ENCODE measurements at places on chromosomes 7 and 10.

- no peak for DNase-seq
Measured at GRCh38 chr10:78656417-78657162, 412.2 kb upstream of the ZMIZ1 start.

DNA sequence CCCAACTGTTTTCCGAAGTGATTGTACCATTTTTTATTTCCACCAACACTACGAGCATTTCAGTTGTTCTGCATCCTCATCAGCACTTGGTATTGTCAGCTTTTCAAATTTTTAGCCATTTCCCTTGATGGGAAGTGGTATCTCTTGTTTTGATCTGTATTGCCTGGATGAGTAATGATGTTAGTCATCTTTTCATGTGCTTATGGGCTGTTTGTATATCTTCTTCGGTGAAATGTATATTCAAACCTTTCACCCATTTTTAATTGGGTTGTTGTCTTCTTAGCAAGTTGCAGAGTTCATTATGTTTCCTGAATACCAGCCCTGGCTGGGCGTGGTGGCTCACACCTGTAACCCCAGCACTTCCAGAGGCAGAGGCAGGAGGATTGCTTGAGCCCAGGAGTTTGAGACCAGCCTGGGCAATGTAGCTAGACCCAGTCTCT, 22.1 kb downstream of the CLIP2 start:
- DNase-seq: no peak

DNA sequence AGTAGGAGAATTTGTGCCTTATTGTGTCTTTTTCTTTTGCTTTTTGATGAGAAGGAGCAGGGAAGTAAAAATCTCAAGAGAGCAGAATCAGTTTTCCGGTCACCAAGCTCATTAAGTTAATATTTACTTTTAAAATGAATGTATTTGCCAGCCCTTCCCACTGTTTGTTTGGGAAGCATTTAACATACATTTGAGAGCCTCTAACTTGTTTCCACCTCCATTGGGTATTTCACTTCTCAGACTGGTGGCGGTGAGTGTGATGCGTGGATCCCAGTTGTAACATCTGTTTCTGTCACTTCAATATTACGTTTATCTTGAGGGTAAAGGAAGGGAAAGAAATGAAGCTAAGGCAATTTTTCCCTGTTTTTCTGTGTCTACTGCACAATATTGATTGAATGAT, 22.8 kb downstream of the CDK14 start:
- no peak for DNase-seq

DNA sequence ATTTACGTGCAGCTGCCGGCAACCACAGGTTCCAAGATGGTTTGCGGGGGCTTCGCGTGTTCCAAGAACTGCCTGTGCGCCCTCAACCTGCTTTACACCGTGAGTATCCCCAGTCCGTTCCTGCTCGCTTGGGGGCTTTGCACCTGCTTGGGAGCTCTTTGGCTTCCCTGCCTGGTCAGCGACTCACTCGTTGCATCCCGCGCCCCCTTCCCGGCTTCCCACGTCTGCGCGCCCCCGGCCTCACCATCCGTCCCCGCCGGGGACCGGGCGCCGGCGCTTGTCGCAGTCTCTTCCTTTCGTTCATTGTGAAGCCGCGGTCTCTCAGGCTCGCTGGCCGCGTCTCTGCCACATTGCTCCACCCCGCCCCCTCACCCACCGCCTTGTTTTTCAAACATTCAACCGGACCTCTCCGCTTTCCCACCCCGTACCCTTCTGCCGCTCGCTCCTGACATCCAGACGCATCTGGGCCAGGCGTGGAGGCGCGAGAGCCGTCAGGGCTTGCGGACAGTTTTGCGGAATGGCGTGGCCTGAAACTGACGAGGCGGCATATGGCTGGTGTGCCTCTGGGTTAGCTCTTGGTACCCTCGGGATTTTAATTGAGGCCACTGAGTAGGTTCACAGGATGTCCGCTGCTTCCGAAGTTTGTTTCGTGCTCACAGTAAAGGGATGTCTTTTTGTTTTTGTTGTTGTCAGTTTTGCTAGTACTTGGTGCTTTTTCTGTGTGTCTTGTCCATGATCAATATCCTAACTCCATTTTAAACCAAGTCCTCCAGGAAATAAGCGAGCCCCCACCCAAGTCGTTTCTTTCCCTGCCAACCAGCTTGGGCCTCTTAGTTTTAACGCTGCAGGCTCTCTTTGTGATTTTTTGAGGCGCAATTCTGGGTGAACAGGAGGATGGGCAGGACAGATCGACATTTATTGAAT, 639 bp downstream of the TSPAN13 start:
- DNase-seq: peak; percentile 30

GRCh38 chr10:62996925-62997324, 136.2 kb upstream of the NRBF2 start:
- DNase-seq: no peak

- no peak for DNase-seq
Measured at GRCh38 chr10:42871823-42872222, 89.2 kb downstream of the BMS1 start.

GRCh38 chr10:28459453-28460144, 73.3 kb upstream of the WAC start:
- DNase-seq: no peak

GRCh38 chr7:113936982-113937381, 18.2 kb upstream of the PPP1R3A start:
- no peak for DNase-seq

GRCh38 chr7:44188480-44189225, 586 bp downstream of the GCK start:
- DNase-seq: no peak

DNA sequence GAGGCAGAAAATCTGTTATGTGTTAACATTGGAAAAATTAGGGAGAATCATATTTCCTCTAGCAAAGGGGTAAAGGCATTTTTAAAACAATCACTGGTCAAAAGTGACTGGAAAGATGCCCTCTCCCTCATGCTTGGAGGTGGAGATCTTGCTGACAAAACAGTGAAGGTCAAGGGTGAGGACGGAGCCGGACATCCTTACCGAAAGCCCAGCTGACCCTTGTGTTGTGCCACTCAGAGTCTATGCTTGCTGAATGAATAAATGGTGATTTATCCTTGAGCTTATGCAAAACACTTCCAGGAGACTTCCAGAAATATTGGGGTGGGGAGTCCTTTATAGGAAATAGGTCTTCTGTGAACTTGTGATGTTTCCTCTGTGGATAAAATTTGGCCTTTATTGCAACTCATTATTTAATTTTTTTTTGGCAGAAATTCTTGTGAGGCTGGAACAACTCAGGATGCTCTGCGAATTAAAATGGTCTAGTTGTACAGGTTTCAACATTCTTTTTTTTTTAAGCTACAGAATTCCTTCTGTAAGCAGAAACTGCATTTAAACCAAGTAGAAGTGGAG, 28.3 kb upstream of the ELMO1 start:
- no peak for DNase-seq

- DNase-seq: no peak
Measured at GRCh38 chr10:70595566-70596016, 7.0 kb downstream of the PRF1 start.

DNA sequence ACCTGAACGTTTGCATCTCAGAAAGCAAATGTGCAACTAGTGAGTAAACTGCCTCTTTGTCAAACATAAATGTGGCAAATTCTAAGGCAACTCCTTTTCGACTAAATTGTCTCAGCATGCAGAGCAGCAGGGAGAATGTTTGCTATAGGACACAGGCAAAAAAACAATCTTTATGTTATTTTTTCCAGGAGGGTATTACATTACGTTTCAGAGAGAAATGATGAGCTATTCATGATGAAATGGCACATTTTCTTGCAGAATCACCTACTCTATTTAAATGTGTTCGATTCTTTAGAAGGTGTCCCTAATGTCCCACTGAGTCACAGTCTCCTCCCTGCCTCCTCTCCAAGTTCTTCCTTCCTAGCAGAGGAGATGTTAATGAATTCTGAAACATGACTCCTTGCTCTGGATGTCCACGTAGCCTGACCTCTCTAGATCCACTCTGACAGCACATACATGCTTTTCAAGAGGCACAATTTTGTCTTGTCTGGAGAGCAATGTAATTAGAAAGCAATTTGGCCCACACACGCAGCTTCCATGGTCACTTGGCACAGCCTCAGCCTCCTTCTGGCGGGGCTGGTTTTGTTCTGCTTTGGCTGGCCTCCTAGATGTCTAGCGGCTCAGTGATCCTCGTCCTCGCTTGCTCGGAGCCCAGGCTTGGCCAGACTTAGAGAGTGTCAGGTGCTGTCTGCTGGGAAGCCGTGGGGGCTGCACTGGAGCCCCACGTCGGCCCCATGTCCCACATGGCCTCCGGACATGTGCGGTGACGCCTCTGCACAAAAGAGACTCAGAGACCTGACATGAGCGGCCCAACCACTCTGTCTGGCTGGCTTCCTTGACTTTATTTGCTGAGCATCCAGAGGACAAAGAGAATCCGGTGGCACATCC, 125.7 kb upstream of the ZNF438 start:
- peak; percentile 88 for DNase-seq

- DNase-seq: peak; percentile 89
Measured at GRCh38 chr7:128783143-128783861, 7.7 kb upstream of the OPN1SW start.

GRCh38 chr7:92623544-92623943, 33.4 kb upstream of the FAM133B start:
- DNase-seq: no peak

GRCh38 chr10:76543655-76544054, 1094.0 kb downstream of the KCNMA1 start:
- DNase-seq: peak; percentile 25

- DNase-seq: no peak
Measured at GRCh38 chr10:78290131-78290750, 256.6 kb downstream of the RPS24 start.

GRCh38 chr10:3231951-3232730, 59.6 kb upstream of the PITRM1 start:
- peak; percentile 87 for DNase-seq

DNA sequence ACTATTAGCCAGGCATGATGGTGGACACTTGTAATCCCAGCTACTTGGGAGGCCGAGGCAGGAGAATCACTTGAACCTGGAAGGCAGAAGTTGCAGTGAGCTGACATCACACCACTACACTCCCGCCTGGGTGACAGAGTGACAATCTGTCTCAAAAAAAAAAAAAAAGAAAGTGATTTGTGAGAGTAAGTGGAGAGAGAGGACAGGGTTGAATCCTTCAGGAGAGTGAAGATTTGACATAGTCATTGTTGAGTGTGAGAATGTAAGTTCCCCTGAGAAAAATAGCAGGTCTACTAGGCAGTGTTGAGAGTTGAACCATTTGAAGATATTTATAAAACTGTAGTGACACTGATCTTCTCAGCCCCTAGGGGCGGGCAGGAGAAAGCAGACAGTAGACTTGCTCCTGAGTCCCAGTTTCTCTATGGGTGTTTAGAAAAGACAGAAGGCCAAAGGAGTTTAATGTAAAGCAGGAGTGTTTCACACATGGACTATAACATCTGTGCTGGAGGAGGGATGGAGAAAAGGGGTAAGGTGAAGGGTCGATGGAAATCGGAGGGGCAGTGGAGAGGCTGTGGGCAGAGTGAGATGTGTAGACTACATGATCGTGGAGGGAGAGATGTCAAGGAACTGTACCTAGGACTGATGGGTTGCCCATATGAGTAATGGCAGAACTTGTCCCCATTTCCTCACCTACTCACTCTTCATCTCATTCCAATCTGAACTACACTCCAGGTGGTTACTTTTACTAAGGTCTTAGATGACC, 13.7 kb upstream of the LAMB4 start:
- DNase-seq: no peak

- no peak for DNase-seq
Measured at GRCh38 chr7:131546583-131547141, 9.8 kb downstream of the PODXL start.

- DNase-seq: peak; percentile 92
Measured at GRCh38 chr10:93496322-93497041, at the start of gene CEP55. CEP55 (plus strand) TSS chr10:93496612; CDS start chr10:93500052, 3,440 bp downstream.

DNA sequence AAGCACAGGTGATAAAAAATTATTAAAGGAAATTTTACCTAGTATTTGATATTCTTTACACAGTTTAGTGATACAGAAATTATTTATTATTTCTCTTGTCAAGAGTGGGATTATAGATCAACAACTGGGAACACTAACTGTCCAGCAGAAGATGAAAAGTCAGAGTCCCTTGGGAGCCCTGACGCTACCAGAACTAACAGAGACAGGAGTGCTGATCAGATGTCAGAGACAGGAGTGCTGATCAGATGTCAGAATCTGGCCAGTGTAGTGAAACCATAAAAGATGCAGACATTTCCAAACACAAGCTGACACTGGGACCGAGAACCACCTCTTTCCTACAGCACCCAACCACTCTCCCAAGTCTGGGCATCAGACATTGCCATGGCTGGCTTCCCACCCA, 828.2 kb downstream of the TNS3 start:
- no peak for DNase-seq

- DNase-seq: no peak
Measured at GRCh38 chr7:73582664-73583202, 4.4 kb upstream of the TBL2 start.

DNA sequence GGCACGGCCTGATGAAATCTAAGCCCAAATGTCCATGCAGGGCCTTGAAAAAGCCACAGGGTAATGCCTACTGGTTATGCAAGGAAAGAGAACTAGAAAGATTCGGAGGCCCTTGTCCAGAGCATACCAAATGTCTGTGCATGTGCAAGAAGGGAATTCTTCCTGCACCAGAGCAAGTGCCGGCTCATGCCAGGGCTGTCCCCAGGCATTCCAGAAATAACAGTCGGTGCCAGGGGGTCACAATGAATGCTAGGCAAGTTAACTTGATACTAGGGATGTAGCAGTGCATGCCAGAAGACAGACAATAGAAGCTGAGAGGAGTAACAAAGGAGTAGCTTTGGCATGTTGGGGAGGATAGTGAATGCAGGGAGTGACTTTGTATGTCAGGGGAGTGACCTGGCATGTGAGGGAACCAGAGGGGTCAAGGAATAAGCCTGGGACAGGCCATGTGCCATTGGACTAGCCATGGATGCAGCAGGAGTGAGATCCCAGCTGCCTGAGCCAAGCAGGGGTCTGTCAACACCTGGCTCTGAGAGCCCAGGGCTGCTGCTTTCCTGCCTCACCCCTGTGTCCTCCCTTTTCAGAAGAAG, 119.5 kb upstream of the UNC5B start:
- no peak for DNase-seq

DNA sequence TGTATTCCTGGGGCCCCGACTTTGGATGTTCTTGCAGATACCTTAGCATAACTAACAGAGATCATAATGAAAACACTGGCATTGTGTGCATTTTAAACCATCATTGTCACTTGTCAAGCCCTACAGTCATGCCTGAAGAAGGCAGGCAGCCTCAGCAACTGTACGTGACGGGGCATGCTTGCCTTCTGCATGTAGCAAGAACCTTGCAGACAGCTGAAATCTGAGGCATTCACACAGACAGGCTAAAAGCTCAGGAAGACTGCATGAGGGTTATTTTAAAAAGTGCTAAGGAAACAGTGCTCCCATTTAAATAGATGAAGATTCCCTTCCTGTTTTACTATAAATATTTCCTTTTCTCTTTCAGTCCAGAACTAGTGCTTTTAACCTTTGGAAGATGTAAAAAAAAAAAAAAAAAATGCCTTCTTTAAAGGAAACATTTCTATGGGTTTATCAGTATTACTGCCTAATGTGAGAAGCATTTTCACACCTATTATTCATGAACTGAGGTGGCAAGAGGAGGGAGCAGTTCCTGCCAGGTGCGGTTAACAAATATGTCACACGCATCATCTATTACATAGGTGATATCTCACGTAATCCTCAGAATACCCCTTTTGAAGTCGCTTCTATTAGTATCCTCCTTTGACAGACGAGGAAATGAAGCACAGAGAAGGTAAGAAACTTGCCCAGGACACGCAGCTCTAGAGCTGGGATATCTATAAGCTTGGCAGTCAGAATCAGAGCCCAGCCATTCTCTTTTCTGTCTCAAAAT, 88.1 kb downstream of the PRKCQ start:
- DNase-seq: no peak

- no peak for DNase-seq
Measured at GRCh38 chr7:68893411-68893810, 704.9 kb upstream of the AUTS2 start.

GRCh38 chr7:137942484-137943115, 59.3 kb downstream of the CREB3L2 start:
- no peak for DNase-seq
